ENCODE measurements at places on chromosomes 4 and X.

- no peak for DNase-seq
Observed at GRCh38 chr4:34644579-34645115, 1599.7 kb downstream of the ARAP2 start.

- DNase-seq = no peak
Observed at GRCh38 chr4:7664106-7664505, 229.4 kb upstream of the PSAPL1 start.

DNA sequence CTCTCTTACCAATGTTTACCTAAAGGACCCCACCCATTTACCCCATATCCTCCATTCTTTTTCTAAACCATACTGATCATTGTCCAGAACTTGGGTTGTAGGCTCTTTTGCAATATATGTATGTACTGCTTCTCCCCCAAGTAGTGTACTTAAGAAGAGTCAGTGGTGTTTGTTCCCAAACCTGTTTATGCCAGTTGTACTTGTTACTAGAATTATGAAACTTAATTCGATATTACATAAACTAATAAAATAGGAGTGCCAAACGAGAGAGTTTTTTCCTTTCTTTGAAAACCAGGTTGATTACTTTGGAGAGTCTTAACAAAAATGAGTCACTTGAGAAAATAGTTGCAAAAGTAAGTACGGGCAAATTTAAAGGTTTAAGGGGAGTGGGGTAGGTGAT is 96.3 kb downstream of the GEMIN8 start:
- DNase-seq = no peak

- no peak for DNase-seq
Observed at GRCh38 chrX:104842646-104843045, 276.6 kb downstream of the IL1RAPL2 start.

DNA sequence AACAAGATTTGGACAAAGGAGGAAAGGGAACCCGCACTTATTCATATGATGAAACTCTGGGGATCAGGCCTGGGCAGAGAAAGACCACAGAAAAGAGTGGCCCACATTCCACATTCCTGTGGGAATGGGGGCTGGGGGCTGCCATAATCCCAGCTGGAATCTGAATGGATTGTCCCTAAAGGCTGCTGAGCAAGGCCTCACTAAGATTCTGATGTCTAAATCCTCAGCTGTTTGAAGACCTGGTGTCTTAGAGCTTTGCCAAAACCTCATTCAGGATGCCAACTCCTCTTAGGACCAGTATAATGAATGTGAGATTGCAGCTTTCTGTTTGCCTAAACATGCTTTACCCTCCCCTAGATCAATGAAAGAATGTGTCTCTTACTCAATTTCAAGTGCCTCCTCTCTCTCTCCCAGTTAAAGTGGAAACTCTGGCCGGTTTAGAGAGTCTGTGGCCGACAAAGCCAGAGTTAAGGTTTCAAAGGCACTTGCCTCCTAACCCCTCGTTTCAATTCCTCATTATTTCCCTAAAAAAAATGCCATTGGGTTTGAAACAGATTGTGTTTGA is 33.3 kb upstream of the GPC4 start:
- DNase-seq = no peak

DNA sequence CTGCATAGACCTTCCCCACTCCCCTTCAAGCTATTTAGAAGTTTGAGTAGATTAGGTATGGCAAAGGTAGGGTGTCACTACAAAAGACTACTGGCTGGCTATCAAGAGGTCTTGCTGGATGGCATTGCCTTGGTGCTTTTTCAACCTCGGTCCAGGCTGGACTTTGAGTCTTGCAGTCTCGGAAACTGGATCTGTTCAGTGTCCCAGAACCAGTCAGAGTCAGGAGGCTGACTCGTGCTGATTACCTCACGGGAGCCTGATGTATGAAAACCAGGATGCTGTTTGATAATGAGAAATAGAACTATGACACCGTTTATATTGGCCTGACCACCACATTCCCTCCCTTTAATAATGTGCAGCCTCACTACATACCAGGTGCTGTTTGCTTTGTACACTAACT is 2.7 kb upstream of the PHKA1 start:
- DNase-seq = no peak

DNA sequence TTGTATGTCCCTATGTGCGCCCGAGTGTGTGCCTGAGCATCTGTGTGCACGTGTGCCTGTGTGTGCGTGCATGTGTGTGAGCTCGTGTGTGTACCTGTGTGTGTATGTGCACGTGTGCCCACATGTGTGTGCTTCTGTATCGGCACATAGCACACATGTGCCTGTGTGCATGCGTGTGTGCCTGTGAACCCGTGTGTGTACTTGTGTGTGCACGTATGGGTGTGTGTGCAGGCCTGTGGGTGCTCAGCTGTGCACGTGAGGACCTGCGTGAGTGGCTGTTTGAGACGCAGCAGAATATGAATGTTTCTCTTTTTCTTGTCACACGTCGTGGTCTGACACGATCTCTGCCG is 4.3 kb downstream of the AKAP17A start:
- no peak for DNase-seq

- DNase-seq = no peak
Observed at GRCh38 chr4:82780752-82781231, 17.8 kb downstream of the SCD5 start.

DNA sequence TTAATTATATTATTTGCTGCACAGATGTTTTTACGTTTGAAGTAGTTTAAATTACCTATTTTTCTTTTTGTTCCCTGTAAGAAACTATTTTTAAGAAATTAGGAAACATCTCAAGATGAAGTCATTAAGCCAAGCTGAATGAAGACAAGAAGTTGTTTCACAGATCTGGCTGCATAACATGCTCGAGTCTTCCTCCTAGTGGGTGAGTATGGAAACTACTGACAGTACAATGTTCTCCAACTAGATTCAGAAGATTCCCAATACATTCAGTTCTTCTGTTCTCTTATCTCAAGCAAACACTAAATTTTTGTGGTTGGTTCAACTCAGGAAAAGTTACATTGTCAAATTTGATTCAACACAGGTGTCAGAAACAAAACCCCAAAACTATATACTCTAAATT is 256.8 kb upstream of the VCX start:
- peak; percentile 1 for DNase-seq

- no peak for DNase-seq
Observed at GRCh38 chr4:72463724-72464123, 105.3 kb downstream of the ADAMTS3 start.

DNA sequence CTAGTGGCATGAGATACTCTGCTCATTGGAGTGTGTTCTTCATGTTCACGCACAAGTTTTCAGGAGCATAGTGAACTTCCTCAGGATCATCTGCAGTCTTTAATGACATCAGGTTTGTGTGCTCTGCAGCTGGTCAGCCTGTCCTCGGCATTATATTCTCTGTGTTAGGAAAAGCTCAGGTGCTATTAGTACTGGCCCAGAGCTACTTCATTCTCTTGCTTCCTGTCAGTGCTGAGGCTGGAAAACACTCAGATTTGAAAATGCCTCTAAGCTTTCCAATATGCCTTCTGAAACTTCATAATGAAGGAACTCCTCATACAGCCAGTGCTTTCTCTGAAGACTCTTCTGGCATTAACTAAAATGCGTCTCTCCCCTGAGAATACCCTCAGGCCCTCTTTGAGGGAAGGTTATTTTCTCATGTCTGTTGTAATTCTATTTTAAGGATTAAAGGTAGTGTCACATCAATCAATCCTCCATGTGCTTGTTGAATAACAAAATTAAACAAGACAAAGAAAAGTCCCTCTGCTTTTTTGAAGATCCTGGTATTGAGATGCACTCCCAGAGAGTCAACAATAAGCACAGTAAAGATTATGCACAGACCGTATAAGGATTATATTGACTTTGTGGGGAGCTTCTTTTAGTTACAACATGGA is 666.4 kb downstream of the ADGRL3 start:
- no peak for DNase-seq

DNA sequence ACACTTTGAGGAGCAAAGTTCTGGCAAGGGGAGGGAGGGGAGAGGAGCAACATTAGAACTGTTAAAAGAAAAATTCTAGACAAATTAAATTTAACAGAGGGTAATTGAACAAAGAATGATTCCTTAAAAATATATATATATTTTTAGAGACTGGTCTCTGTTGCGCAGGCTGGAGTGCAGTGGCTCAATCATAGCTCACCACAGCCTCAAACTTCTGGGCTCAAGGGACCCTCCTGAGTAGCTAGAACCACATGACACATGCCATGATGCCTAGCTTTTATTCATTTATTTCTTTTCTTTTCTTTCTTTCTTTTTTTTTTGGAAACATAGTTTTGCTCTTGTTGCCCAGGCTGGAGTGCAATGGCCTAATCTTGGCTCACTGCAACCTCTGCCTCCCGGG is 19.1 kb upstream of the SPINK2 start:
- DNase-seq = no peak

DNA sequence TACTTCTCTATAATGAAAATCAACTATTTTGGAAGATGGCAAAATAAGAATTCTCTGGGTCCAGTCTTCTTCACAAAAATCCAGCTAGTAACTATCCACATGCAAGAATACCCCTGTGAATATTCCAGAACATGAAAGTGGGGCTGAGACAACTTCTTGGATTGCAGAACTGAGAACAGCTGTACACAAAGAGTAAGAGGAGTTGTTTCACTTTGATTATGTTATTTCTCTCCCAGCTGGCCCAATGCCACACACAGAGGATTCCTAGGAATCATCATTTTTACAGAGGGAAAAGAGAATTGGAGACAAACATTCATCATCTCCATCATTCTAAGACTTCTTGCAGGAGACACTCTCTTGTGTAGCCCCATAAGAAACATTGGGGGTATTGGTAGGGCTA is 782.2 kb upstream of the LCORL start:
- no peak for DNase-seq

DNA sequence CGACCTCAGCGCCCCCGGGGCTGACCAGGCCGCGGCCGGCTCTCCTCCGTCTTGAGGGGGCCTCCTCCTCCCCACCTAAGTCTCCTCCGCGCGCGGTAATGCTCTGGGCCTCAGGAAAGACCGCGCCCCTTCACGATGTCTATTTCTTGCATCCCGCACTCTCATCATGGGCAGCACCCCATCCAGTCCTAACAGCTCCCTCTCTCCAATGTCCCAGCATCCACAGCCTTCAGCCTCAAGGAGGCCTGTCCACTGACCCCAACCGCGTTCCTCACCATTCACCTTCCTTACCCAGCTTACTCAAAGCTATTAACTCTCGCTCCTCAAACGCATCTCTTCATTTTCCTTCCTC is 77.5 kb downstream of the MAGED4 start:
- no peak for DNase-seq

GRCh38 chr4:28357990-28358389 is 1497.3 kb downstream of the STIM2 start:
- no peak for DNase-seq

DNA sequence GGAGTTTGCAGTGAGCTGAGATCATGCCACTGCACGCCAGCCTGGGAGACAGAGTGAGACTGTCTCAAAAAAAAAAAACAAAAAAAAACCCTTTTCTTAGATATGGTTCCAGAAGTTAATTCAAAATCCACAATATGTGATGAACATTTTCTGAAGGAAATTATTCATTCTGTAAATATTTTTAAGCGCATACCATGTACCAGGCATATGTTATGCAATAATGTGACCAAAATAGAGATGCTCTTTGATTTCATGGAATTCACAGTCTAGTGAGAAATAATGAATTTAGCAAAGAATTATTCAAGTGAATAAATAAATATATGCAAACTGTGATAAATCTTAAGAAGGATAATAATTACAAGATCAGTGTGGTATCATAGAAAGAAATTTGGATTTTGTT is 174.7 kb downstream of the GC start:
- DNase-seq = no peak

GRCh38 chrX:155027509-155028066 is 944 bp downstream of the FUNDC2 start:
- no peak for DNase-seq

DNA sequence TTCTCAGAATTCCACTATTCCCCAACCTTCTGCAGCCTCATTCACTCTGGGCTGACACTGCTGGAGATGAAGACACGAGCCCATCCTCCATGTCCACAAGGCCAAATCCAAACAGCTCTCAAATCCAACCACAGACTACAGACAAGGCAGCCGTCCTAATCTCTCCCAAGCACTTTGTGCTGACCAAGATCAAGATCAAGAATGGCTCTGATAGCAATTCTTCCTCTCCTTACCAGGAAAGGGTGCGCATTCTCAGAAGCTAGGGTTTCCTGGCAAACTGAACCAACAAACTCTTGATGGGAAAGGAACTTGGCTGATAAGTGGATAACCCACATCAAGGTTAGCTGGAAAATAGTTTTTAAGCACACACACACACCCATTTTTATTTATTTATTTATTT is 26.5 kb downstream of the RELL1 start:
- no peak for DNase-seq

DNA sequence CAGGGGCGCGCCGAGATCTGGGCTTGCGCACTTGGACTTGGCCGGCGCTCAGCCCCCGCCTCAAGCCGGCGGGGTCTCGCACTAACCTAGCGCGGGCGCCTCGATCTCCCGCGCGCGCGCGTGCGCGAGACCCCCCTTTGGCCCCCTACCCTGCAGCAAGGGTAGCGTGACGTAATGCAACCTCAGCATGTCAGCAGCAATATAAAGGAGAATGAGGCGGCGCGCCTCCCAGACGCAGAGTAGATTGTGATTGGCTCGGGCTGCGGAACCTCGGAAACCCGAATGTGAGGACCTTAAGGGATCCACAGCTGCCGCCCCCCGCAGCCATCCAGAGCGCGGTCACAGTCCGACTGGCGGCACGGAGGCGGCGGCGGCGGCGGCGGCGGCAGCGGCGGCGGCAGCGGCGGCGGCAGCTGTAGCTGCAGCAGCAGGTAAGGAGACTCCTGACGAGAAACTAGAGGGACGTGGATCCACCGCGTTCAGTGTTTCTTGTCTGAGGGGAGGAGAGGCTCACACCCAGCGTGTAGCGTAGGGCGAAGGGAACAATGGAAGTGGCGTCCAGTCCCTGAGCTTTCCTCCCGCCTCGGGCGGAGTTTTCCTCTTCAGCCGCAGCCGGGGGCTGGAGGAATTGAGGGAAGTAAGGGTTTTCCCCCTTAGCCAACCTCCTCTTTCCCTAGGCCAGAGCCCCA is at the start of the genes SATL1 and ZNF711:
Gene SATL1 (minus strand): TSS at position 19 of the 689 bp plus-strand sequence. CDS start 134,811 bp downstream, outside the sequence.
Gene ZNF711 (plus strand): TSS at position 231 of the 689 bp plus-strand sequence. CDS start 3,582 bp downstream, outside the sequence.
- peak; percentile 92 for DNase-seq

Measured in NCI-H1930 (cell line).